ENCODE measurements at places on chromosomes 6 and 20. TPM values are rescaled to one million over a fixed set of nuclear protein-coding genes. Genes with fewer than 3 reads are reported as not detected.

- DNase-seq, result no peak
Observed at GRCh38 chr6:132400883-132401617, at the start of gene MOXD1. MOXD1 (minus strand) TSS chr6:132401475; CDS start chr6:132401426, 49 bp downstream.

DNA sequence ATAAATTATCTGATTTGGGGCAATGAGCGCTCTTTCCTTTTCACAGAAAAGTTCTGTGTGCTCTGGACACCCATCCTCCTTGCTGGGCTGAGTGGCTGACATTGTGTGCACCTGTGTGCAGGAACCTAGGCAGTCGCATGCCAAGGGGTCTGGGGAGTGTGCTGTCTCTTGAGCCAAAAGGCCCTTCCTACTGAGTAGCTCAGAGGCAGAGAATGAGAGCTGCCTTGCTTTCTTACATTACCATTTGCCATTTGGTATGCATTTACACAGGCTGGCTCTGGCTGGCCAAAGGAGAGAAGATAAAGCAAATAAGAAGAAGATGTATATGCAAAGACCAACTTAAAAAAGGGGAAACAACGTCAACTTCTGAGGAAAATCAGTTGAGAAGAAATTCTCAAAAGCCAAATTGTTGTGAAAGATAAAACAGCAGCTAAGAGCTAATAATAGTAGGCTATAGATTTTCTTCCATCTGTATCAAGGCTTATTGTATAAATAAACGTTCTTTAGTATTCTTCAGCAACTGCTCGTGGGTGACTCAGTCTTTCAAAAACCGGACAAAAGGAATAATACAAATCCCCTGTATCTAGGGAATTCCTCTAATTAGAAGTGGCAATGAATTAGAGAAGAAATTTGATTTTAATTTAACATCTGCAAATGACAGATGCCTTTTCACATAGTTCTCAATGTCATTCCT lies 121.9 kb downstream of the INSM1 start:
- DNase-seq, result no peak

GRCh38 chr6:140073456-140073855 lies 699.0 kb upstream of the CITED2 start:
- DNase-seq, result no peak

DNA sequence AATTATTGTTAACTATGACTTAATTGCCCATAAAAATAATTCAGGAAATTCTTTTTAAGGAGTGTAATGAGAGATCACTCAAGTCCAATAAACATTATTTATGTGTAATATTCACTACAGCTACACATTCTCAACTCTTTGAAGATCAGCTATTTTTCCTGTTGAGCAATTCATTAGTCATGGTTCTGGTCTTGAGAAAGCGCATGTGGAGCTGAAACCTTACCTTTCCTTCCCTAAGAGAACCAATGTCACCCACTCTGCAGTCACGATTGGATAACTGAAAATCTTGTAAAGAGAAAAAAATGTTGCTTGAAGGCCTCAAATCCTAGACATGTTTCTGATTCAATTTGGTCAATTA lies 736.9 kb upstream of the MARCKS start:
- no peak for DNase-seq

DNA sequence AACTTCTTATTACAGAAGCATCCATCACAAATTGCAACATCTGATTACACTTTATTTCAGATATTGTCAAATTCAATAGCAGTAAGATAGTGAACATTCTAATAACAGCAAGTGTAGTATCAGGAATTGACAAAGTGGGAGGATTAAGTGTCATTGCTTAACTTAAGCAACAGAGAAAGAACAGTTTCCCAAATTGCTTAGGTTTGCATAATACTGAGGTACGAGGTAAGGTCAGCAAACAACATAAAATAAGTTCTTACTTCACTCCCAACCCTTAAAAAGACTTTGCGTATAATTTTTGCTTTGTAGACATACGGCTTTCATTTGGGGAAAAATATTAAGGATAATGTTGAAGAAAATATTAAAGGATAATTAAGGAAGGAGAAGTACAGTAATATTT lies 163.0 kb downstream of the RIMS1 start:
- no peak for DNase-seq

DNA sequence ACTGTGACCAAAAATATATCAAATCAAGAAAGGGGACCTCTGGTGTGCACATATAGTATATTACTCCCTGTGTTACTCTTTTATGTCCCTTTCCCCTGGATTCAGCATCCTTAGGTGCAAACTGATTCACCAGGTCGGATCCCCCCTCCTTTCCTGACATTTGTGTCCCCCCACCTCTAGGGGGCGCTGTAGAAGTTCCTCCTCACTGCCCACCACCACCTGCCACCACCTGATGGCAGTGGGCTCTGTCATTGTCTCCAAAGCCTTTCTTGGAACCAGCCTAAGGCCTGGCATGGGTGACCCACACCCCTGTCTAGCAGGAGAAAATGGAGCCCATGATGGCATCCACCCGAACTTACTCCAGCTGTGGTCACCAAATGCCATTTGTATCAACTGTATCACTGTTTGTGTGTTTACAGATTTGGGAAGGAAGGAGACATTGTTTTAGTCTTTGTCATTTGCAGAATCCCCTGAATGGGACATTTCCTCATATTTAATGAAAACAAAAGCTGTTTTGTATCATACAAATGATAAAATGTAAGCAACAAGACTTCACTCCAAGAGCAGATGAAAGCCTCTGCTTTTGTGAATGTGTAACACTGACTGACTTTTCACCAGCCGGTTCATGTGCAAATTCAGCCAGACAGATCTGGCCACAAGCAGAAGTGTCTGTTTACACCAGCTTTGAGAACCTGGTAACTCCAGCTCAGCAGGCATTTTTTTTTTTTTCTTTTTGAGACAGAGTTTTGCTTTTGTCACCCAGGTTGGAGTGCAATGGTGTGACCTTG lies 66.2 kb downstream of the ARMC2 start:
- DNase-seq, result no peak

DNA sequence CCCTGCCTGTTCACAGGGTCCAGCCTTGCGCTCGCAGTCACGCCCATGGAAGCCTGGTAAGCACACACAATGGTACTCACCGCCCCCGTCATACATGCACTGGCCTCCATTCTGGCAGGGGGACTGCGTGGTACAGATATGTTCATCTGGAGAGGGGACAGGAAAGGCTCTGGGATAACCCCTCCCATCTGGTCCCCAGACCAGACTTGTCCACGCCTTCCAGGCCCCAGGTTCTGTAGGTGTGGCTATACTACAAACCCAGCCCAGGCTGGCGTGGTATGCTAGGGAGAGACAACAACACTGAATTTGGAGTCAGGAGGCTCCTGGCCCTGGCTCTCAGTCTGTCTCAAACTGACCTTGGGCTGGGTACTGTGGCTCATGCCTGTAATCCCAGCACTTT lies 3.4 kb downstream of the DLK2 start:
- no peak for DNase-seq

DNA sequence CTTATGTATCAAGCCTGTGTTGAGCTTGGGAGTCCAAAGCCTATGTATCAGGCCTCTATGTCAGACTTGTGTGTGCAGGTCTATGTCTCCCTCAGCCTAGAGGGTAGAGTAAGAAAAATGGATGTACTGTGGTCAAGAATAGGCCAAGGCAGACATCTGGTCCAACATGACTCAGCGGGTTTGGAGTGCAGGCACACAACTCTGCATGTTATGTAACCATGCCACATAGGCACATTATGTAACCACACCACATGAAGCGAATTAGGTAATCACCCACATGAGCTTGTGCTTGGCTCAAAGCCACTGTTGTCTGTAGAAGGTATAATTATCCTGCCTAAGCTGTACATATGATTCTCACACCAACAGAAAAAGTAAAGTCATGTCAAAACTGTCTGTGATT lies 1190.5 kb upstream of the EYS start:
- DNase-seq, result no peak

- DNase-seq, result no peak
Observed at GRCh38 chr6:170225852-170226417, 64.9 kb downstream of the DLL1 start.

DNA sequence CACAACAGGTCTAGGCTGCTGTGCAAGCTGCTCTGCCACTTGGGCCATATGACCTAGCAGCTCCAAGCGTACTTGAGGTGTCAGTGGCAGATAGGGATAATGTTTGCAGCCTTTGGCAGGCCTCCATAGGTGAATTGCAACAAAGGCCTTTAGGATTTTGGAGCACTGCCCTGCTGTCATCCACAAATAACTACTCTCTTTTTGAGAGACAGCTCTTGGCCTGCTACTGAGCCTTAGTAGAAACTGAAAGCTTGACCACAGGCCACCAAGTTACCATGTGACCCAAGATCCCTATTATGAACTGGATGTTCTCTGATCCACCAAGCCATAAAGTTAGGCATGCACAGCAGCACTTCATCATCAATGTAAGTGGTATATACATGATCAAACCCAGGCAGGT lies 29.9 kb downstream of the FBXO30 start:
- DNase-seq, result no peak

DNA sequence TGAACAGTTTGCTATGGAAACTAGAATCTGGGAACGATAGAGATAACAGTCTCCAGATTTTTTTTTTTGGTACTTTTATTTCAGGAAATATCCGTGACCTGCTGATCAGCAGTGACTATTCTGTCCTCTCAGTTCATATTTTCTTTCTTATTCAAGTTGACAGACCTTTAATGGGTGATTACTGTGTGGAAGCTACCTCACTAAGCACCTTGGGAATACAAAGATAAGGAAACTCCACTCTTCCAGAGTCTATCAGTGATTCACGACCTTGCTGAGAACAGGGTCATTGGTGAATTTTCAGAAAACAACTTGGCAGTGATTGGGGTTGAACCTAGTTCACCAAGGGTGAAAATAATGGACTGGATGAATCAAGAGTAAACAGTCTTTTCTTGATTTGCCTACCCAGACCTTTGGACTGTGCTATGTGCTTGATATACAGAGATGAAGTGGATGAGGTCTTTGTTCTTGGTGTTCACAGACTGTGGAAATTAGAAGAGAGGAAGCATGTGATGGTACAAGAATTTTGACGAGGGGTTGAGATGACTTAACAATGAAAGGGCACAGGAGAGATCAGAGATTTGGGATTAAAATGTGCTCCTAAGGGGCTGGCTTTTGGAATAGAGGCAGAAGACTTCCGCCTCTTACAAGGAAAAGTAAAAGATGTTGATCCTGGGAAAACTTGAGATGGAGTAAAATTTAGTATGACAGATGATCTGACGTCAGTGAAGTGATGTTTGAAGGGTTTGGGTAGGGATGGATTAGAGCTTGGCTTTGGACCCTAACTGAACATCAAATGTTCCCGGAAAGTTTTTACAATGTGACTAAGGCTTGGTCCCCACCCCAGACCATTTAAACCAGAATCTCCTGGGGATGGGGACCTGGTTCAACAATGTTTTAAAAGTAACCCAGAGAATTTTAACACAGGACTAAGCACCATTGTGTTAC lies 1.2 kb downstream of the KAT14 start:
- DNase-seq, result no peak

GRCh38 chr6:208938-209337 lies 83.3 kb upstream of the DUSP22 start:
- no peak for DNase-seq

- no peak for DNase-seq
Observed at GRCh38 chr6:20900389-20901160, 366.3 kb downstream of the CDKAL1 start.

- DNase-seq, result no peak
Observed at GRCh38 chr6:167027772-167028171, 28.6 kb downstream of the CEP43 start.

DNA sequence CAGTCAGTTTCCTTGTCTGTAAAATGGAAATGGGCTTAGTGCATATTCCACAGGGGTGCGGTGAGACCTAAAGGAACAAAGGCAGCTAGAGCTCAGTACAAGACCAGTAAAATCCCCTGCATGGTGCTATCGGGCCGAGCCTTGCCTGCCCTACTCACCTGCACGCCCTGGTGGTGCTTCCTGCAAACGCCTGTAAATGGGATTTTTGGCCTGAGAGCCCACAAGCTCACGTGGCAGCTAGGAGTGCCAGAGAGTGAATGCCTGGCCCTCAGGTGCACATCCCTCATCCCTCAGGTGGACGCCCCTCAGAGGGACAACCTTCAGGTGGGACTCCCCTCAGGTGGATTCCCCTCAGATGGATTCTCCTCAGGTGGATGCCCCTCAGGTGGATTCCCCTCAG lies 48.0 kb upstream of the VSX1 start:
- no peak for DNase-seq

GRCh38 chr20:31869942-31870725 lies at the start of the genes DUSP15 and TTLL9:
DUSP15 (minus strand) TSS chr20:31870527; CDS start chr20:31870337, 190 bp downstream.
TTLL9 (plus strand) TSS chr20:31870634; CDS start chr20:31871127, 493 bp downstream.
- DNase-seq, result no peak

- no peak for DNase-seq
Observed at GRCh38 chr6:134806180-134806798, 143.6 kb downstream of the ALDH8A1 start.

GRCh38 chr6:18260448-18261106 lies 3.8 kb downstream of the DEK start:
- no peak for DNase-seq

DNA sequence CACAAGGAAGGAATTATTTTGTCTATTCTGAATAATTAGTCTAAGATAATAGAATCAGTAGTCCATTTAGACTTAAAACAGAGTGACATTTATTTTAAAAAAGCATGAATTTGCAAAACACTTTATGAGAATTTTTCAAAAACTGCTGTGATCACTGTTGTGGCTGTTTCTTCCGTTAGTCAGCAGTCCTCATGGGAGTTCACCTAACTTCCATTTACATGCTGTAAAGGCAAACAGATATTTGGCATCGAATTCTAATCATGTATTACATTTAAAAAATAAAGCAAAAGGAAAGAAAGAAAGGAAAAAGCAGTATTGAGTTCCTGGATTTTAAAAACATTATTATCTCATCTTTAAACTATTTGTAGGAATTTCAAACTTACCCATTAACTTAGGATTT lies 111.8 kb downstream of the MTHFD1L start:
- no peak for DNase-seq

DNA sequence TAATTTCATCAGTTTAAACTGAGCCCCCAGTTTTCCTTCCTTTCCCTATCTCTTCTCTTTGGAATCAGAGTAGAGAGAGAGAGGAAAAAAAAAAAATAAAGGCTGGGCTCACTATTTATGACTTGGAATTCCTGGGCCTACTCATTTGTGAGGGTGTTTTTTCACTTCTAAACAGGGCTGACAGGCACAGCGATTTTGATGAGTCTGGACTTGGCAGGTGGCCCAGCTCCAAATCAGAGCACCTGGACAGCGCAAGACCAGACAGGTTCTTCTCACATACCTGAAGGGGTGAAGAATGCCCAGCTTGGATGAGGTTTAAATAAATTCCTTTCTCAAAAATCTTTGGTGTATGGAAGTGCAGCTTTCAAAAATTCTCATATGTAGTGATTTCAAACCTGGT lies 122.2 kb downstream of the KIF13A start:
- no peak for DNase-seq

GRCh38 chr6:35273822-35274559 lies 14.5 kb downstream of the ZNF76 start:
- no peak for DNase-seq

The SLC25A27 gene
- polyA plus RNA-seq, result 22.9 TPM

The GFRAL gene
- not detected for polyA plus RNA-seq

The MEP1A gene
- polyA plus RNA-seq, result not detected

The KCNG1 gene
- 6.8 TPM for polyA plus RNA-seq

The SLC22A23 gene
- 14.0 TPM for polyA plus RNA-seq

The PROKR2 gene
- polyA plus RNA-seq, result 0.44 TPM

The SOBP gene
- polyA plus RNA-seq, result 14.3 TPM

The EBF4 gene
- 39.1 TPM for polyA plus RNA-seq

The SIRPA gene
- 30.2 TPM for polyA plus RNA-seq

The DNMT3B gene
- 9.4 TPM for polyA plus RNA-seq

The FAM217A gene
- polyA plus RNA-seq, result 4.0 TPM

The TMEM63B gene
- 31.3 TPM for polyA plus RNA-seq

The MYB gene
- polyA plus RNA-seq, result 4.6 TPM
